ENCODE measurements at places on chromosomes 5 and 9.

GRCh38 chr9:110994771-110995241, 43.5 kb downstream of the LPAR1 start:
- DNase-seq, result no peak

- DNase-seq, result no peak
Observed at GRCh38 chr5:82821846-82822633, 255.2 kb downstream of the TMEM167A start.

- DNase-seq, result no peak
Observed at GRCh38 chr5:68593211-68593671, 377.7 kb downstream of the PIK3R1 start.

GRCh38 chr5:75510417-75510835, 1.0 kb downstream of the CERT1 start:
- no peak for DNase-seq

DNA sequence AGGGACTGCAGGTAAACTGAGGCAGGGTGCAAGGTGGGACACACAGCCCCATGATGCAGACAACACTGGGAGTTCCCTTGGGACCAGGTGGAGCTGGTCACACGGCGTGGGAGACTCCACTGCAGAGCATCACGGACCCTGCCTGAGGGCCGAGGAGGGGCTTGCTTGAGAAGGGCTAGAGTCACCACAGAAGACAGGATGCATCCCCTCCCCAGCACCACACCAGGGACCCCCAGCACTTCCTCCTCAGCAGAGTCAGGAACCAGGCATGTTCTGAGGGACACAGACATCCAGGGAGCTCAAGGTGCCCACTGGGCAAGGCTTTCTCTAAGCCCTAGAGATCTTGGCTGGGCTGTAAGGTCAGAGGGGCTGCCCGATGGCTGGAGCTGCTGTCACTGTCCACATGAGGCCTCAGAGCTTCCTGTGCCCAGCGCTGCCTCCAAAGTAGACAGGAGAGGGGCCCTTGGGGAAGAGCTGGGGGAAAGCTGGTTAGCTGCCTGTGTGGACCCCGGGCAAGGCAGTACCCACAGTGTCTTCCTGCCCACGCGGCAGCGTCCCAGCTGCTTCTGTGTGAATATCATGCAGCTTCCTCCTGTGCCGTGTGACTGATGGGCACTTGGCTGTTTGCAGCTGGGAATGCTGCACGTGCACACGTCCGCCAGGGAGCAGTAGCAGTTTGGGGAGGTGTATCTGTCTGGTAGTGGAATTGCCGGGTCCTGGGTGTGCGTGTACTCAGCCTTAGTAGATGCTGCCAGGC, 176.6 kb downstream of the CACNA1B start:
- DNase-seq, result no peak

DNA sequence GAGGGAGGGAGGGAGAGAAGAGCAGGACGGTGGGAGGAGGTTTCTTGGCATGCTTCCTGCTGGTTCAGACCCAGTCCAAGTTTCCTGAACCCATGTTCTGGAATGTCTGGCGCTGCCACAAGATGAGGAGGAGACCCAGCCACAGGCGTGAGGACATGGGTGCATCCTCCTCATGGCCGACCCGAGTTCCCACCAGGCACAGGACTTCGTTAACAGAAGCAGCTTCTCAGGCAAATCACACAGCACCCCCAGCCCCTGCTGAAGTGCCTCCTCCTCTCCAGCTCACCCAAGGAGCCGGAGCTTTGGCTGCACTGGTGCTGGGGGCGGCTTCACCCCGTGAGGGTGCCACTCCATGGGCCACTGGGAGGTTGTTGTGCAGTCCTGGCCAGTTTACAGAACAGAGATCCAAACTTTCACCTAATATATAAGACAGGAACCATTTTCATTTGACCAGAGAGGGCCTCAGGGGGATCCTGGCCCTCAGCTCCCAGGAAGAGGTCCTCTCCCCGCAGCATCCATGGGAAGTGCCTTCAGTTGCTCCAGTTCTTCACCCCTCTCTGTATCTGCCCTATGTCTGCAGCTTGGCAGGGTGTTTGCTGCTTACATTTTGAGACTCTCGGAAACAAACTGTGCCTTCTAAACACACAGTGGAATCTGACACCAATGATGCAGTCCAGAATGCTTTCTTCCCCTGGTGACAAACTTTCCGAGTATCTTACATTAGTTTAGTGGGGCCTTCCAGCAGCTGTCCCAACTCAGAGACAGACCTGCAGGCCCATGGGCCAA, 10.2 kb upstream of the NKD2 start:
- no peak for DNase-seq

GRCh38 chr5:6188344-6188743, 190.0 kb downstream of the MED10 start:
- no peak for DNase-seq
